ENCODE measurements at places on chromosomes 7 and 10.

GRCh38 chr10:17831341-17831740 lies 22.2 kb downstream of the MRC1 start:
- peaks cover under 1% of the 10 kb centered on the region for H3K4me1 ChIP-seq
- H3K36me3 ChIP-seq, result no peaks in the 10 kb centered on the region
- no peak for DNase-seq
- H3K27ac ChIP-seq, result no peak overlapping the region
- no peak overlapping the region for H3K4me3 ChIP-seq
- H3K27me3 ChIP-seq, result no peaks in the 10 kb centered on the region

DNA sequence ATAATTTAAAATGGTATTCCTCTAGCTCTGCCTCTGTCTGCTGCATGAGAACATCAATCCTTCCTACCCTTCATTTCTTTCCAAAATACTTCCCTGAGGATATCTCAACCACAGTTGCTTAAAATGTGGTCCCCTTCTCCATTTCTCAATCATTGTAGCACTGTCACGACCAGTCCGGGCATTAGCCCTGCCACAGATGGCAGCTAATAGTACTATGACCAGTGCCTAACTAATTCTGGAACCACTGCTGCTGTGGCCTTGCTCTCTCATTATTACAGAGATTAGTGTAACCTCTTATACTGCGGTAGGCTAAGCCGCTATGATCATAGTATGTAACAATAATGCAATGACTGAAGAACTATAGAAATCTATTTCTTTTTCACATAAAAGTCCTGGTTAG lies 66.0 kb downstream of the REEP3 start:
- H3K36me3 ChIP-seq, result no peaks in the 10 kb centered on the region
- H3K4me3 ChIP-seq, result no peak overlapping the region
- H3K27ac ChIP-seq, result no peak overlapping the region
- DNase-seq, result no peak
- H3K4me1 ChIP-seq, result no peaks in the 10 kb centered on the region

- H3K4me1 ChIP-seq, result no peaks in the 10 kb centered on the region
- no peak overlapping the region for H3K4me3 ChIP-seq
- no peaks in the 10 kb centered on the region for H3K27me3 ChIP-seq
- H3K36me3 ChIP-seq, result no peaks in the 10 kb centered on the region
- DNase-seq, result no peak
Measured at GRCh38 chr7:15801041-15801440, 114.6 kb upstream of the MEOX2 start.

DNA sequence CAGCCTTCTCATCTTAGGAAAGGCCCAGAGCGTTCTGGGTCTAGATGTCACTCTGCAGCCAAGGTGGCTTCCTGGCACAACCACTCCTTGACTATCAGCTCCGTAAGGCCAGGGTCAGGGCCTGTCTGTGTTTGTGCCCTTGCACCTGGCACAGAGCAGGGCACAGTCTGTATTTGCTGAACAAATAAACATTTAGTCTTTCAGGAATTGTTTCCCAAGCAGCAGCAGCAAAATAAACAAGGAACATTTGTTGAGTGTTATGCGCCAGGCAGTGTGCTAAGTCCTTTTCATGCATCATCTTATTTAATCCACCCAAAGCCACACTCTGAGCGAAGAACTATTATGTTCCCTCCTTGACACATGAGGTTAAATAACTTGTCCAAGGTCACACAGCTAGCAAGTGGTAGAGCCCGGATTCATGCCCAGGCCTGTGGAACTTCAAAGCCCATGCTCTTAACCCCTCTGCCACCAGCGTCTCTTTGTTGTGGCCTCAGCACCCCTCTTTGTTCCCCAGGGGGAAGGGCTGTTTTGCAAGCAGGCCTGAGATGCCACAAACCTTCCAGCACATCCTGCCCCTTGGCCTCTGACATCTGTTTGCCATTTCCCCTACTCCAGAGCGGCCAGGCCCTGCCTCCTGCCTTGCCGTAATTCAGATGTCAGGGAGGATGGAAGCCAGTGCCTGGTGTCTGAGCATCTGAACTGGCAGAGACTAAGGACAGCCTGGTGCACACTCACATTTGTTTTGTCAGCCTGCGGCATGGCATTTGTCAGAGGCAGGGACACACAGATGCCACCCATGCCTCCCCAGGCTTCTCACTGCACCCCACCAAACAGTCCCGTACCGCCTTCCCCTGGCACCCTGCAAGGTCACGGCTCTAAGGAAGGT lies 325.8 kb upstream of the ZMIZ1 start:
- no peaks in the 10 kb centered on the region for H3K27me3 ChIP-seq
- no peaks in the 10 kb centered on the region for H3K36me3 ChIP-seq
- H3K27ac ChIP-seq, result no peak overlapping the region
- no peaks in the 10 kb centered on the region for H3K4me1 ChIP-seq
- H3K4me3 ChIP-seq, result no peak overlapping the region

DNA sequence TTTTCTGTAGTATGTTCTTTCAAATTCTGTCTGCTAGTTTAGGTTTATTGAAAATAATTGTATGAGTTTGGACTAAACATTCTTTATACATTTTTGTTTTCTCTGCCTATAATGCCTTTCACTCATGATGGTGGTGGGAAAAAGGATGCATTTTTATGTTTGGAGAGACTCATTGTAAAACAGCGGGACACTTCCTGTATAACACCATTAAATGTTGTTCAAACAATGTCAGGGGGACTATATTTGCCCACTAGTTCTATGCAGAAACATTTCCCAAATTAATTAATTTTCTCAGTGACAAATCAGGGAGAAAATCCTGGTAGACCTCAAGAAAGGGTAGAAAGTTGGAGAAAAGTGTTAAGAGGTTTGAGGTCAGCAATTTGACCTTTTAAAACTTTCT lies 207.7 kb downstream of the MALRD1 start:
- no peak overlapping the region for H3K4me3 ChIP-seq
- no peak for DNase-seq
- no peaks in the 10 kb centered on the region for H3K27me3 ChIP-seq
- H3K27ac ChIP-seq, result no peak overlapping the region
- no peaks in the 10 kb centered on the region for H3K4me1 ChIP-seq
- no peaks in the 10 kb centered on the region for H3K36me3 ChIP-seq

DNA sequence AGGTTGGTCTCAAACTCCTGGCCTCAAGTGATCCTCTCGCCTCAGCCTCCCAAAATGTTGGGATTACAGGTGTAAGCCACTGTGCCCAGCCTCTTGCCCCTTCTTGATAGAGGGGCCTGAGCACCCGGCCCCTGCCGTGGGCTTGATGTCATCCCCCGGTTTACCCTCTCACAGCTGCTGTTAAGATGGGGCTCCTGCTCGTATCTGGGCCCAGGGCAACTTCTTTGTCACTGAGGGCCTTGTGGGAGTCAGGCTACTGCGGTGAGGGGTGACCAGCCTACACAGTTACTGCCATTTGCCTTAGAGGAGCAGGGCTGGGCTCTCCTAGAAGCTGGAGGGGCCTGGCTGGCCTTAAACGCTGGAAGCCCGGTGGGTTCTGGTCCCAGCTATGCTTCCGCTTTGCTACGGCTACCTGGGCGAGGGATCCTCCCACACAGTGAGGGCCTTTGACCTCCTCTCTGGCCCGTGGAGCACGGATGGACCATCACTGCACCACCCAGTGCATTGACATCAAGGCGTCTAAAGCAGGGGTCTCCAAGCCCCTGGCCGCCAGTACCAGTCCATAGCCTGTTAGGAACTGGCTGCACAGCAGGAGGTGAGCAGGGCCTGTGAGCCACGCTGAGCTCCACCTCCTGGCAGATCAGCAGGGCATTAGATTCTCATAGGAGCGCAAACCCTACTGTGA lies 1.1 kb upstream of the TMEM130 start:
- H3K4me3 ChIP-seq, result peak overlapping the region; percentile 83
- H3K4me1 ChIP-seq, result peaks cover 4% of the 10 kb centered on the region
- H3K27ac ChIP-seq, result peak overlapping the region; percentile 11
- H3K36me3 ChIP-seq, result no peaks in the 10 kb centered on the region
- no peaks in the 10 kb centered on the region for H3K27me3 ChIP-seq
- DNase-seq, result no peak
